ENCODE measurements at places on chromosomes 3 and 15.

GRCh38 chr15:64493641-64494040 is 33.3 kb downstream of the ZNF609 start:
- no peak for DNase-seq

DNA sequence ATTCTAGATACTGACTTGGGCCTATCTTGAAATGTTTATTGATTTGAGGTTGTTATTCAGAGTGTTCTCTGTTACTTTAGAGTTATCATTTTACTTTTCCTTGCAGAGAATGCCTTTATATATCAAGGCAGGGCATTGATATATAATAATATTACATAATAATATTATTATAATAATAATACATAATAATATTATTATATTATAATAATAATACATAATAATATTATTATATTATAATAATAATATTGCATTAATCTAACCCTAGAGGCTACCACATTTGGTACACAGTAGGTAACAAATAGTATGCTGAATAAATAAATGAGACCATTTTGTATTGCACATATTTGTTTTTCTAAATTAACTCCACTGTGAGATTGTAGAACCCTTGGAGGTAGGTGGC is 216.3 kb downstream of the EFHB start:
- no peak for DNase-seq

GRCh38 chr3:112460519-112461195 is 38.6 kb downstream of the BTLA start:
- DNase-seq = no peak

DNA sequence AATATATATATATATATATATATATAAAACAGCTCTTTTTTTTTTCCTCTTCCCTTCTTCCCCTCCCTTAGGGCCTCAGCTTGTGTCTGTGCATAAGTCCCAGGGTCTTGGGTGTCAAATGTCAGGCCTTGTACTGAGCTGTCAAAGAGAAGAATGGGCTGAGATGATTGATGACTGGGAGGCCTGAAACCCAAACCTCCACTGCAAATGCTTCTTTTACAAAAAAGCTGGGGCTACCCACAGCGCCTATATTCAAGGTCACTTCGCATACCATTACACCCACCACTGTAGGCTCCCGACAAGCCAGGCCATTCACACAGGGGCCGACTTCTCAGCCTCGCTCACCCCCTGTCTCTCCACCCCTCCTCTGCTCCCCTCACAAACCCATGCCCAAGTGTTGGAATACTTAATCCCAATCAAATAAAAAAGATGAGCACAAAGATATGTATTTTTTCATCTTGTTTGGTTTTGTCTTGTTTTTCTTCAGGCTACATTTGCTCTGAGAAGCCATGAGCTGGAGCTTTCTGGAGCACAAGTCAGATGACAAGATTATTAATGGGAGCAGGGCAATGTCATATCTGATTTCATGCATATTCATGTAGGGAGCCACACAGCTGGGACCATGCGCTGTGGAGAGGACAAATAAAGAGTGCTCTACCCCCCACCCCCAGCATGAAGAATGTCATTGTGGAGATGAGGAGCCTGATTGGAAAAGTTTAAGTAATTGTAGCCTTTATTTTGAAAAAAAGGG is 614.4 kb upstream of the NR2F2 start:
- DNase-seq = no peak

DNA sequence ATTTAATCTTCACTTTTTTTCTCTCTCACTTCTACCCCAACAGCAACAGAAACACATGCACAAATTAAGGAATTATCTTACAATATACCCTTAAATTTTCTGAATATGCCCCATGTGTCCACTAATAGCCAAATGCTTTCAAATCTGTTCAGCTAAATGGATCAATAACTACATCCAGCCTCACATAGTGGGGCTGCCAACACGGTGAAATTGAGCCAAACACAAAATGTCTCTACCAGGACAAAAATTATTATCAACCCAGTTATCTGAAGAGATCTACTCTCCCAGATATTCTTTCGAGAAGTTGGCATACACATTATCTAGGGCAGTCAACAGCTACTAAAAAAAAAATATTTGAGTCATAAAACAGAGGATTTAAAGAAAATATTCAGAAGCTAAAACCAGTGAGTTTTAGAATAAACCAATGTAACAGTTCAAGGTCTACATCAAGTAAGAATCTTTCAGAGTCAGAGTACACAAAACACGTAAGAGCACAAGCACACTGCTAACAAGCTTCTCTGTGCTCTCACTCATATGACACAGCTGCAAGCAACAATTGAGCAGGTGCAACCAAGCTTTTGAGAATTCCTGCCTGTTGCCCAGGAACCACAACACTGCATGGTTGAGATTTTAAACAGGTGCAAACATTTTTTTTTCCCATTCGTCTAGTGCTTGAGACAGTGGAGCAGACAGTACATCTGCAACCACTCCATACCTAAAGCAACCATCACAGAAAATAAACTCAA is 247.7 kb downstream of the ZBTB20 start:
- DNase-seq = no peak

GRCh38 chr3:138914870-138915502 is 32.0 kb downstream of the FOXL2 start:
- no peak for DNase-seq

- peak; percentile 76 for DNase-seq
These were observed 42.2 kb upstream of the PLCL2 start for GRCh38 chr3:16842272-16843270.

DNA sequence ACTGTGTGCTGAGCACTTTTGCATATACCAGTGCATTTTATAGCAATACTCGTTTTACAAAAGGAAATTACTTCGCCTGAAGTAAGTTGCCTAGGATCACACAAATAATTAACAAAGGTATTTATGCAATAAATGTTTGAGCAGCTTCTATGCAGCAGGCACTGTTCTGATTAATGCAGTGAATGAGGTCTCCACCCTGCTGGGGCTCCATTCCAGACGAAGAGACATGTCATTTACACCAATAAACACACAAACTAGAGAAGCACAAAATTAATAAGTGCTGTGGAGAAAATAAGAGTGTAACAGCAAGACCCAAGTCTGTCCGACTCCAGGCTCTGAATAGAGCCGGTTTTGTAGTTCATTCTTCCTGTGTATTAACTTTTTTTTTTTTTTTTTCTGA is 17.5 kb downstream of the NOX5 start:
- no peak for DNase-seq

DNA sequence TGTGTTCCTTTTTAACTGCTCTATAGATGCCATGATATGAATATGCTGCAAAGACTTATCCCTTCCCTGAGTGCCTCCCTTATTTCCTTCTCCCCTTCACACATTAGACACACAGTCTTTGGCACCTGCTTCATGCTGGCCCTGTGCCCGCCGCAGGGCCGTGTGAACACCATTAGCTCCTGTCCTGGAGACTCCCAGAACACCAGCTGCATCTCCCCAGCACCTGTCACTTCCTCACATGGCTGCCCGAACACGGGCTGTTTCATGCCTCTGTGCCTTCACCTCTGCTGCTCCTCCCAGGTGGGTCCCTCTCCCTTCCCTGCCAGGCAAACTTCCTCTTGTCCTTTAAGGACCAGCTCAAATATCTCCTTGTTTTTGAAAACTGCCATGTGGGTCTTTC is 40.5 kb upstream of the SEC13 start:
- no peak for DNase-seq

DNA sequence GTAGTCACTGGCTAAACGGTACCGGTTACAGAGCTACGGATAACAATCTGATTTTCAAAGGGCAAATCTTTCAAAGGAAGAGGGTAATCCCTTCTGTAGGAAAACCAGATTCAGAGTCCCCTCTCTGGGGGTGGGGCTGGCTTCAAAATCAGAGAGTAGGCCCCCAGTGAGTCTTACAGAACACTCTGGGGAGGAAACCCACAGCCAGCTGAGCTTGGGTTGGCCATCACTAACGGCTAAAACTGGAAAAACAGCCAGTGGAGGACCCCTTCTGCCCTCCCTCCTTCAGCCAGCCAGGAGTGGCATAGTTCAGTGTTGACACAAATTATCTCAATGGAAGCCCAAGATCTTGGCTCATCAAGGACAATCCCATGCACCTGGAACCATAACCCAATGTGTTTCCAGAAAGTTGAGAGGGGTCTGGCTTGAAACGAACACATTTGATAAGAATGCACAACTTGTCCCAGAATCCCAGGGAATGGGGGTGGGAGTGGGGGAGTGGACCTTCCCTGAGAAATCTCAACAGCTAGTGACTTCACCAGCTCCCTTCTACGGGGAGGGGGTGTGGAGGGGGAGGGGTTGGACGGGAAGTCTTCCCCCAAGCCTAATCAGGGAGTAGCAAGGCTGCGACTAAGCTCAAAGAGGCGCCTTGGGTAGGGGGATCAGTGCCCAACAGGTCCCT is 1.0 kb downstream of the RASL12 start:
- DNase-seq = peak; percentile 50

DNA sequence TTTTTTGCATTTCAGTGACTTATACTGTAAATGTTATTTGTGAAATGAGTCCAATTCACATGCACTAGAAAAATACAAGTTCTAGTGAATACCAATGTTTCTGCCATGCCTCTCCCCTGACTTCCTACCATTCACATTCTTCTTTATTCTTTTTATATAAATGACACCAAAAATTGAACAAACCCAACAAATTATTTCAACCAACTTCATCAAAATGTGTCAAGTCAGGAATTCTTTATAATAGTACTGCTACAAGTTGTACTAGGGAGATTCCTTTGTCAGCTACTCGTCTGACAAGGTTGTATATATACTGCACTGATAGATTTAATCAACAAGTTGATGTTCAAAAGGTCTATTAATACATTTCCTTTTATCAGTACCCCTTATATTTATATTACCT is 3.0 kb downstream of the TBL1XR1 start:
- no peak for DNase-seq

- DNase-seq = no peak
These were observed 323.5 kb downstream of the ULK4 start for GRCh38 chr3:41638381-41638780.

- DNase-seq = no peak
These were observed 163.2 kb upstream of the P2RY1 start for GRCh38 chr3:152671446-152672319.

GRCh38 chr3:151093905-151094304 is 8.4 kb downstream of the MED12L start:
- no peak for DNase-seq

DNA sequence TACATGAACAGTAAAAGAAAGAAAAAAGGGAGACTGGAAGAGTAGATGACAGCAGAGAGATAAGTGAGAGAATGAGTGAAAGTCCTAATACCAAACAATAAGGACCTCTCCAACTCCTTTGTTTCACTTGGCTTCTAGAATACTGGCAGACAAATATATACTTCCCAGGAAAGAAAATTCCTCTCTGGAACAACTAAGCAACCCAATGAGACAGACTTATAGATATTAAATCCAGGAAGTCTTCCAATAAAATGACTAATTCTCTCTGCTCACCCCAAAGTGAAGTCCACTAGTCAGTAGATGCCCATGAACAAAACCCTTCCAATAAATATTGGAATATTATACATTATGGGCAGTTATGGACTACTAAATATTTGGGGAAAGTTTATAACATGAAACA is 114.2 kb downstream of the NEDD4 start:
- DNase-seq = no peak

Data from ascending aorta (tissue), 2 donors.